Activated naive CD8-positive, alpha-beta T cell treated with anti-CD3 and anti-CD28 coated beads, Interleukin-2, amount 50 U/mL, for 16 hours (primary cell): ENCODE measurements at places on chromosomes 7 and 10.

GRCh38 chr10:23419655-23420329 lies 19.1 kb upstream of the OTUD1 start:
- no peak for DNase-seq

DNA sequence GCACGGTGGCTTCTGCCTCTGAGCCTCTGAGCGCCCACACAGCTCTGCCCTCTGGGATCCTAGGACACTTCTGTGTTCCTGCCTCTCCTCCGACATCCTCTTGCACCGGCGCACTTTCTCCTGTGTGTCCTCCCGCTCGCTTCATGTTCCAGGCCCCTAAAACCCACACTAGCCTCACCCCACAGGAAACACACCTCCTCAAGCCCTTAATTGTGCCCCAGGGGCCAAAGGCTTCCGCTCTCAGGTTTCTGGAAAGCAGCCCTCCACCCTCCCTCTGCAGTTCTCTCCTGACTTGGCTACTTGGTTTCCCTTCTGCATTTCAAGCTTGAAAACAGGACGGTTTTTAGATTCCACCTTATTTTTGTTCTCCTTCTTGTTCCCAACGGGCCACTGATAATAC lies 7.3 kb downstream of the GFRA1 start:
- DNase-seq: no peak

DNA sequence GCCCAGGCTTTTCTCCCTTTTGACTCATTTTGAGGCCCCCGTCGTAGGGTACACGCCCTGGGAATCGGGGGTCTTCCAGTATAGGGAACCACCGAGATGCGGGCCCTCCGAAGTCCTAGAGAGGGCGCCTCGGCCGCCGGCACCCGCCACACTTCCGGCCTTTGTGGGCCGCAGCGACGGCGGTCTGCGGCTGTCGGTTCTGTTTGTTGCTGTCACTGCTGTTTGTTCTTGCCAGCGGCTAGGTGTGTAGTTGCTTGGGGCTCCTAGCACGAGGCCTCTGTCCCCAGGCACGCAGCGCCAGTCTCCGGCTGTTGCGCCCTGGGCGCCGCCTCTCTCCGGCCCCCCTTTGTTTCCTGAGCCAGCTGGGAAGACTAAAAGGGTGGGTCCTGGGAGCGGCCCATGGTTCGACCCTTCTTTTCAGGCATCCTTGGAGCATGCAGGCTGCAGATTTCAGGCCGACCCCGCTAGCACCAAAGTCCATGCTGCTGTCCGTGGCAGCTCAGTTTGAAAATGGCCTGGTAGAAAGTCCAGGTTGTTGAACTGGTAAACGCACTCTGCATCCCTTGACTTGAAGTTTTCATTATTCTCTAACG lies 17.8 kb upstream of the ZKSCAN1 start:
- DNase-seq: peak; percentile 27

DNA sequence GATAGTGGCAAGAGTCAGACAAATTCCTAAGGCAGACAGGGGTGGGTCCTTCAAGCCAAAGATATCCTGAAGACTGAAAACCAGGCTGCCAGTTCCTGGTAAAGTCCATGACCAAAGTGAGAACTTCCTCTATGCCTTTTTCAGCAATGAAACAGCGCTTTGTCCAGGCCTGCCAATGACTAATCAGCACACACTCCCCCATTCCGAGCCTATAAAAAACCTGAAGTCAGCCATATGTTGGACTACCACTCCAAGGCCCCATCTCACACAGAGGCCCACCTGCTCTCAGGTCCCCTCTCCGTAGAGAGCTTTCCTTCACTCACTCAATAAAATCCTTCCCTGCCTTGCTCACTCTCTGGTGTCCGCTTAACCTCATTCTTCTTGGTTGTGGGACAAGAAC lies 402.2 kb downstream of the ANKRD7 start:
- no peak for DNase-seq

- DNase-seq: no peak
Measured at GRCh38 chr10:50358925-50359687, 107.8 kb upstream of the ASAH2 start.

- no peak for DNase-seq
Measured at GRCh38 chr7:23469150-23469960, 936 bp downstream of the IGF2BP3 start.

DNA sequence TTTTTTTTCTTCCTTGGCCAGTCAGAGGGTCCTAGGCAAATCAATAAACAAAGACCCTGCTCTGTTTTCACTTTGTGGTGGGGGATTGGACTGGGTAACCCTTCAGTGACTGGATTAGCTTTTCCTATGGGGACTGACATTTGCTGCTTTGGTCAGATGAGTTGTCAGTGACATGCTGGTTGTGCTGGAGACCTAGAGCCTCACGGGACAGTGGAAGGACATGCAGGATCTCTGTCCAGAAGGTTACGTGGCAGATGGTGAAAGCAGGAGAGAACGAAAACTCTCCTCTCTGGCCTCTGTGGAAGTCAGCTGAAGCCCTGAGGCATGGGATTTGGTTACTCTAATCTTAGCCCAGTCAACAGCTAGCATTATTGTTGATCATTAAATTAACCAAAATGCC lies 90.0 kb upstream of the BMPER start:
- no peak for DNase-seq
